Hepatic stellate cell (primary cell): ENCODE measurements at places on chromosomes 16 and 17.
A peak's percentile ranks its signal among the peaks of the same experiment; 100 is the strongest.

DNA sequence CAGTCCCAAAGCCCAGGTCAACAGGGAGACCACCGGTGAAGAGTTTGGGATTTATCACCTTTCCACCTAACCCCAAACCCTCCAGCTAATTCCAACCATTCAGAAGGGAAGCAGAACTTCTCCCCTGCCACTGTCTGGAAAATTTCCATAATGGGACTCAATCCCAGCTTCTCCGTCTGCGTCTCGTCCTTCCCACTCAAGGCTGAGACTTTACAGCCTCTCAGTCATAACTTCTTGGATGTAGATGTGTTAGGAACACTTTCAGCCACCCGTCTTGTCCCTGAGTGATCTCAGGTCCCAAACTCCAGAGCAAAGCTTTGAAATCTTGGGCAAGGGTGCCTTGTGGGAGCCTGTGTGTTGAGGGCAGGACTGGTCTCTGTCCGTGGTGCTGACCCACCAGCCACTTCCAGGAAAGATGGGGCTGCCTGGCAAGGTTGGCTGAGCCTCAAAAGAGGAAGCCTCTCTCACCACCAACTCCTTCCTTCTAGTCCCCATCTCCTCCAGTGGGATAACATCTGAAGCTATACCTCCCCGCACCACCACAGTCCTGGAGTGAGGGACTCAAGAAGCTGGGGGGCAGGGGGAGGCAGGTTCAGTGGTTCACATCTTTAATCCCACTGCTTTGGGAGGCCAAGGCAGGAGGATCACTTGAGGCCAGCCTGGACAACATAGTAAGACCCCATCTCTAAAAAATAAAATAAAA is 9.3 kb downstream of the GAS2L2 start:
- DNase-seq: peak; percentile 74

DNA sequence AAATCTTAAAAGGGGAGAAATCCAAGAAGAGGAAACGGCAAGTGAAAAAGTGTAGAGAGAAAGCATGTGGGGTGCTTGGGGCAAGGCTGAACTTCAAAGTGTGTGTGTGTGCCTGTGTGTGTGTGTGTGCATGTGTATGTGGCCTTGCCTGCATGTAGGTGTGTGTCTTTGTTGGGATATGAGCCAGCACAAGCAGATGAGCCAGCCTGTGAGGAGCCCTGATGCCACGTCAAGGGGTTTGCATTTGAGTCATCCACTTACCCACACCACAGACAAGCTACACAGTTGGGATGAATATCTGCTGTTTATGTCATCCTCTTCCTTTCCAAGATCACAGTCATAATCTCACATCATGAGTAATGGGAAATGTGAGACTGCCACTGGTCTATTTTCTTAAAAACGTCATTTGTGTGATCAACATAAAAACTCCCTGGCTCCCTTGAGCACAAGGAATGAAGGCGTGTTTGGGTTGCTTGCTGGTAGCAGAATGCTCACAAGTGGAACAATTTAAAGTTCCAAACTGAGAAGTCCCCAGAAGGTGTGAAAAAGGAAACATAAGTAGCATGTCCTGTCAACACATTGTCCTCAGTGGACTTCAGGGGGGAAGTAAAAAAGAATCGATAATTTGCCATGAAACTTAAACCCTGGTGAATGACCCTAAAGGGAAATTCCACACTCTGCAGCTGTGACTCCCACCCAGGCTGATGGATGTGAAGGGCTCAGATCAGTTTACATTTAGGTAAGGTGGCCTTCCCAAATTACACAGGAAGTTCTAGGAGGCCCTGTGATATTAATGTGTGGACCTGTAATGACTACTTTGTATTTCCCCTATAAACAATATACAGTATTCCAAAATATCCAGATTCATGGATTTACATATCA is 14.7 kb downstream of the KCTD19 start:
- peak; percentile 96 for DNase-seq

DNA sequence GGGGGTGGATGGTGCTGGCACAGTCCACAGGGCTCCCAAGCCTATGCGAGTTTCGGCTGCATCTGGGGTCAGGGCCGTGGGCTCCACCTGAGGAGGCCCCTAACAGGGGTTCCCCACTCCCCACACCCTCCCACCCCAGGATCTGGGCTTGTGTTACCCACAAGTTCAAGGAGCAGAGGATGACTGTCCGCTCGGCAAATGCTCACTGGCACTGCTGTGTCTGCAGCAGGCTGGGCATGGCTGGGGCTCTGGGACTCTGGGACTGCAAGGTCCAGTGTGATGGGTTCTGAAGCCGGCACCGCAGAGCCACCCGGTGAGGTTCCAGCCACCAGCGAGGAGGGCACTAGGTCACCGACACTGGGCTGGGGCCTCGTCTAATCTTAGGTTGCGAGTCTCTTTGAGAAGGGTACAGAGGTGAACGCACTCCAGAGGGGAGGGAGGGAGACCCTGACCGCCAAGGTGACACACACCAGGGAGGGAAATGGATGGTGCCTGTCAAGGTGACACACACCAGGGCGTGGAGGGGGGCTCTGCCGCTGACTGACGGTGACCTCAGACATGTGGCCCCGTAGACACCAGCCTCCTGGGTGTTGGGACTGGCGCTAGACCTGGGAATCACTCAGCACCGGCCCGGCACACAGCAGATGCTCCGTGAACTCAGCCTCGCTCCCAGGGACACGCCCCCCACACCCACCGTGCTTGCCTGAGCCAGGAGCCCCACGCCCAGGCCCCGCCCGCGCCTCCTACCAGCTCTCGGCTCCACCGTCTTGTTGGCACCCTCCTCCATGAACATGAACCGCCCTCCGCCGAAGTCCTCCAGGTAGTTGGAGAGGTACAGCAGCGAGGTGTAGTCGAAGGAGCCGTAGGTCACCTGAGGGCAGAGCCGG is 20.5 kb upstream of the HEXD start:
- no peak for DNase-seq

- no peak for DNase-seq
These were observed 41.8 kb downstream of the CYB5D2 start for GRCh38 chr17:4184811-4185210.

GRCh38 chr16:85657996-85658395 is 30.8 kb downstream of the GINS2 start:
- DNase-seq: no peak

- peak; percentile 44 for DNase-seq
These were observed 18.2 kb upstream of the KRT20 start for GRCh38 chr17:40903129-40903847.

GRCh38 chr17:79046916-79047280 is 22.9 kb downstream of the C1QTNF1 start:
- no peak for DNase-seq

DNA sequence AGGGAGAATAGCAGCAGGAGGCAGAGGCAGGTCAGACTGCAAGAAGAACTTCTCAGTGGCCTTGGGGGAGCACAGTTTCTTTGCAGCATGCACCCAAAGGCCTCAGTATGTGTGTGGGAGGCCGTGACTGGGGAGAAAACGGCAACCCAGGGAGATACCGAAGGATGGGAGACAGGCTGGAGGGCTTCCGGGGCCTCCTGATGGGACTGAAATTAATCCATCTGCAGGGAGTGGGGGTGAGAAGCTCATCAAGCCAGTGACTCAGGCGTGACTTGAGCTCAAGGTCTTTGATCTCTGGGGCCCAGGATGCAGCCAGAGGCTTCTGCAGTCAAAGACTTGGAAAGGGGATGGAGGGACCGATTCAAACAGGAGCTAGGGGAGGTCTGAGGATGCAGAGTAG is 5.1 kb upstream of the C17orf113 start:
- no peak for DNase-seq

DNA sequence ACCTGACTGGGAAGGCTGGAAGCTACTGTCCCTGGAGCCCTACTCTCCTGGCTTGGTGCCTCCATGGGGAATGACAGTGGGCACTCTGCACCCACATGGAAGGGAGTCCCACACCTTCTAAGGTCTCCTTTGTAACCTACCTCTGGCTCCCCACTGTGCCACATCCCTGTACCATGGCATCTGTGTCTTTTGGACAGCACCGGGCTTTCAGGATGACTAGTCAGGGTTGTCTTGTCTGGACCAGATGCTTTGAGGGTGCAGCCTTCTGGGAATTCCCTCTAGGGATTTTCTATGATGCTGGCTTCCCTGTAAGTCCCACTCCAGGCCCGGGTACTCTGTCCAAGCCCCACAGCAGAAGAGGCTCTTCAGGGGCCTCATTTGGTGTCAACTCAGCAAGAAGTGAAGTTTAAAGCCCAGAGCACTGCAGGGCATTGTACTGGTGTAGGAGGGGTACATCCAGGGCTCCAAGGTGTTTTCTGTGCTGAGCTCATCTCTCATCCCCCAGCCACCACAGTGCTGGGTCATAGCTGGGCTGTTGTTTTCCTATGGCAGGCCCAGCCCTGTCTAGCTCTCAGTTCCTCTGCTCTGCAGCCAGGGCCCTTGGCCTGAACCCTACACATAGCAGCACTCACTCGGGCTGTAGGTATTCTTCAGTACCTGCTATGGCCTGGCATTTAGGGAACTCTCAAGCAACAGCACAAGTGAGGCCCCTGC is 255.3 kb downstream of the CPPED1 start:
- DNase-seq: no peak

- DNase-seq: no peak
These were observed 37.8 kb upstream of the STH start for GRCh38 chr17:45961206-45961605.

GRCh38 chr16:89192956-89193575 is 7.3 kb downstream of the SLC22A31 start:
- DNase-seq: peak; percentile 60

- peak; percentile 54 for DNase-seq
These were observed 44.0 kb downstream of the PRAC1 start for GRCh38 chr17:48678141-48678971.

GRCh38 chr17:11264183-11264871 is 23.3 kb downstream of the SHISA6 start:
- no peak for DNase-seq

DNA sequence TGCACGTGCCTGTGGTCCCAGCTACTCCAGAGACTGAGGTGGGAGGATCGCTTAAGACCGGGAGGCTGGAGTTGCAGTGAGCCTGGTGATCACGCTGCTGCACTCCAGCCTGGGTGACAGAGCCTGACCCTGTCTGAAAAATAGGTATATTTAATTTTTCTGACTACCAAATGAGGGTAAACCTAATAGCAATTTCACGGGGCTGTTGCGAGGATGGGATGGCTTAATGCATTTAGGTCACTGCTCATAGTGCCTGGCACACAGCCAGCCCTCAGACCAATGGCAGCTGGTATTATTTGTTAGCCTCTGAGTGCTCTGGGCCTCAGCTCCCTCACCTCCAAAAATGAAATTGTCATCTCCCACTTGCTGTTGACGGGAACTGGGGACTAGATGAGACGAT is 5.9 kb upstream of the CDIP1 start:
- DNase-seq: no peak

- no peak for DNase-seq
These were observed 13.0 kb downstream of the RIPOR1 start for GRCh38 chr16:67541391-67542263.

- DNase-seq: no peak
These were observed at the start of gene SLC5A11 for GRCh38 chr16:24845726-24846547. SLC5A11 (plus strand) TSS chr16:24845963; CDS start chr16:24858644, 12,681 bp downstream.

- DNase-seq: no peak
These were observed 77.5 kb downstream of the ENGASE start for GRCh38 chr17:79152110-79152509.

DNA sequence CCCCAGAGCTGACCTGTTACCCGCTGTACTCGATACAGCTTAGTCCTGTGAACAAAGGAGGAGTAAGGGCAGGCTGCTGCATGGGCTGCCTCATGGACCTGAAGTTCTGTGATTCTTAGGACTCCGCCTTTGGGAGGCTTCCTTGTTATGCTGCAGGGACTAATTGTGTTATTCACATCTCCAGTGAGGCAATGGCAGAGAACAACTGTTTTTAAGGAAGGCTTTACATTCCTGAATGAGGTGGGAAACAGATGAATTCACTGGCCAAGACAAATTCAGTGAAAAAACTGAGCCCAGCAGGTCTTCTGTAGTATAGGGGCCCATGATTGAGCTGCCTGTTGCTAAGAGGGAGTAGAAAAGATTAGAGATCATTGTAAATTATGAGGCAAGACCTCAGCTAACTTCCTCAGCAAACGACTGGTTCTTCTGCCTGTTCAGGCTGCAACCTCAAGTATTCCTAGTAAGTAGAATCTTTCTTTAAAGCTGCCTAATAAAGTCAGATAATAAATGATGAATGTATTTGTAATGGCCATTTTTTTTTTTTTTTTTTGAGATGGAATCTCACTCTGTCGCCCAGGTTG is 26.3 kb downstream of the ADORA2B start:
- DNase-seq: no peak

GRCh38 chr16:70709457-70709856 is 23.6 kb upstream of the MTSS2 start:
- no peak for DNase-seq

GRCh38 chr17:60630352-60630751 is 30.4 kb downstream of the PPM1D start:
- peak; percentile 10 for DNase-seq

DNA sequence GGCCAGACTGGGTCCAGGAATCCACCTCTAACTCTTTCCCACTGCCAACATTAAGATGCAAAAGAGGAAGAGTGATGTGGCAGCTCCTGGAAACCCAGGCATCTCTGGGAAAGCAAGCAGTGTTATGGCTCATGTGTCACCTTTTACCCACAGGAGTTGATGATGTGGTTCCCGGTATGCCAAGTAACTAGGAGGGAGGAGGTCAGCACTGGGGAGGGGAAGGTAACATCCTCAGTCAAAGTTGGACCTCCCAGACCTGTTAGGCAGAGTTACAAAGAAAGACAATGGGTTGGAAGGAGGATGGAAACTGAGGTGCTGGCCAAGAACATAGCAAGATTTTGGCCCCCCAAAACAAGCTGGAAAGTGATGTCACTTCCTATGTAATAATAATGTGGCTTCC is 11.4 kb downstream of the KRABD2 start:
- no peak for DNase-seq

- DNase-seq: no peak
These were observed 148.3 kb upstream of the IRX3 start for GRCh38 chr16:54434859-54435258.

GRCh38 chr17:8311131-8311790 is 1.2 kb downstream of the ARHGEF15 start:
- DNase-seq: no peak

DNA sequence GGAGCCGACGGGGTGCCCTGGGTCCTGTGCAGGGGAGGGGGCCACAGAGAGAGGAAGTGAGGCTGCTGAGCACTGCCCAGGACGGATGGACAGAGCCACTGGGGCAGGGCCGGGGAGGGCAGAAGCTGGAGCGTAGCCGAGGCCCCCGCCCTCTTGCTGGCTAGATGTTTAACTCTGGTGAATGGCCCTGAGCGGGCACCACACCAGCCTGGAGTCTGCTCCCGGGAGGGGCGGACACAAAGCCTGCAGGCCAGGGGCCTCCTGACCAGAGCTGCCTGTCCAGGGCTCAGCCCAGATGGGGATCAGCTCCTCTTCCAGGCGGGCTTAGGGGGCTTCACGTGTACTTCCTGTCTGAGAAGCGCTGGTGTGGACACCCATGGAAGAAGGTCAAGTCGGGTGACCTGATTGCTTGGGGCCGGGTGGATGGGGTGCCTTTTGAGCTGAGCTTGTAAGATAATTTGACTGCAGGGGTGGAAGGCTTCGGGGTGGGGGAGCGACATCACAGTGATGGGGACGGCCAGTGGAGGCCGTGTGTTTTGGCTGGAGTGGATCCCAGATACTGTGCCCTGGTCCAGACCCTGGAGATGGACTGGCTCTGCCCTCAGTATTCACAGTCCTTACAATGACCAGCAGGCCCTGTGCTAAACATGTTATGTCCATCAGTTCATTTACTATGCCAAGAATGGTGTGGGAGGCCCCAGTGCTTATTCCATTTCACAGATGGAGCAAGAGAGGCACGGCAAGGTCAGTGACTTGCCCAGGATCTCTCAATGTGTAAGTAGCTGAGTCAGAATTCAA is 33.7 kb upstream of the CIBAR2 start:
- DNase-seq: no peak
